Activated gamma-delta T cell treated with anti-CD3 and anti-CD28 coated beads, Interleukin-2, amount 50 U/mL, for 16 hours (primary cell): ENCODE measurements at places on chromosomes 5 and 9.

DNA sequence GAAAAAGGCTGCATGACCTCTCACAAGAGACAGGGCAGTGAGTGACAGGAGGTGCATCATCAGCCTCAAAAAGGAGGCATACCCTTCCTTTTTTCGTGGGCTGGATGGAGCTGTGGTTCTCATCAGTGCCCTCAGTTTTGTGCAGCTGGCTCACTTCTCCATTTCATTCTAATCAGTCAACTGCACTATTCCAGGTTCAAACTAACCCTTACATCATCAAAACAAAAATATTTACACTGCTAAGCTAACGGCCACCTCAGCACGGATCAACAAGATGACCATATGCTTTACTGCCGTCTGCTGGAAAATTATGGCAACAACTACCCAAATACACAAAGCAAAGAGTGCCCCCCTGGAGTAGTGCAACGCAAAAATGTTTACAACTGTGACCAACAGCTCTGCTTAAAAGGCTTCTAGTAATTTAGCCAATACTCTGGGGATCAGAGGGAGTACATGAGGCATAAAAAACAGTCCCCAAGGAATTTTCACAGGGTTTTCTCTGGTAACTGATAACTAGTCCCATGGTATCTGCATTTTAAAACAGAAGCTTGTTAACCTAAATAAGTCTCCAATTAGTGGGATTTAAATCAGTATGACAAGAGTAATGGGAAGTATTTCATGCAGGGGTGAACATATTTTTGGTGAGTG lies 10.8 kb downstream of the KCNV2 start:
- DNase-seq: no peak

DNA sequence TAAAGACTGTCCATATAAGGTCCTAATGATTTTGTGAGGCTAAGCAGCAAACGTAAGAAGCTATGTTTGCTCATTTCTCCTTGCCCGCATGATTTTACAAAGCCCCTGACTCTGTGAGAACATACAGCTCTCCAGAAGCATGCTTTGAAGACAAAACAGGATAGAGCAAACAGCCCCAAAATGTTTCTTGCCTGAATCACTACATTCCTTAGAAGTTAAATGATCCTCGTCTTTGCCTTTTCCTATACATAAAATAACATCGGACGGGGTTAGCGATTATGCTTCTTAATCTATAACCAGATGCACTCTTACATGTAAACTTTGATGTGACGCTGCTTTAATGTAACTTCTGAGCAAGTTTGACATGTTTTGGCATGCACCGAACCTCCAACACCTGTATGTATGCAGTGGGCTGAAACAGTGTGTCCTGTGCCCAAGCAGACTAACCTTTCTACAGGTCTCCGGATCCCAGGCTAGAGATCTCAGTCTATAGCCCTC lies 353.7 kb downstream of the CETN3 start:
- DNase-seq: no peak

DNA sequence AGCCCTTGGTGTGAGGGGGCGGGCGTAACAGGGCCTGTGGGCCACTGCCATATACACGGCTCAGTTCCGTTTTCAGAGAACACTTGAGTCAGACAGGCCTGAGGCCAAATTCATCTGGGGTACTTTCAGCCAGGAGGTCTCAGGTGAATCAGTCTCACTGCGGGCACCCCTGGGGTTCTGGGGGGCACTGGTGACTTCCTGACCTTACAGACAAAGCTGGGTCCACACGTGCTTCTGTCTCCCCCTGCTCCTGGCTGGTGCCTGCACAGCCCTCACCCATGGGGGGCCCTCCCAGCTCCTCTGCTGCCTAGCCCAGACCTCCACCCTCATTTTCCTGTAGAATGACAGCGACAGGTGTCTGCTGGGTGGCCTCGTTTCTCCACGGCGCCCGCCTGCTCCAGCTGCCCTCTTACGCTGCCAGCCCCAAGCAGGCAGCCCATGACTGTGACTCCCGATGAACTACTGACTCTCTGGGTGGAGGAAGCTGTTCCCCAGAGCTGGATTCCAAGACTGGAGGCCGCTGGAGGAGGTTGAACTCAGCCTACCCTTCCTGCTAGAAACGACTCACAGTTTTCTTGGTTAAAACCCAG lies 374.1 kb upstream of the IRX4 start:
- no peak for DNase-seq

DNA sequence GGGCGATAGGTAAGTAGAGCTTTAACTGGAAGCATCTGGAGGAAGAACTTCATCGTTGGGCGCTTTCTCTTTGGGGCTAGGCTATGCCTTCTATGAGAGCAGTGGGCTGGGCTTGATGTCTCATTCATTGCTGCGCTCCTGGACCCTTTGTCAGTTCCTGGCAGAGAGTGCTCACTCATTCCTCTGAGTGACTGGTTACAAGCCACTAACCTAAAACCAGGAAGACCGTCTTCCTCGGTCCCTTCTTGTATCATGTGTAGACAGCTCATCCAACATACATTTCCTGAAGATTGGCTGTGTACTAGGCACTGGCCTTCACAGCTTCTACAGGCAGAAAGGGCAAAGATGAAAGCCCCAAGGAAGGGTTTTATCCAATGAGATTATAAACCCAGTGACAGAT lies 6.4 kb downstream of the SWI5 start:
- no peak for DNase-seq

GRCh38 chr5:170743876-170744212 lies 39.7 kb upstream of the GABRP start:
- no peak for DNase-seq

GRCh38 chr5:55636683-55637082 lies 75.4 kb downstream of the SLC38A9 start:
- no peak for DNase-seq

DNA sequence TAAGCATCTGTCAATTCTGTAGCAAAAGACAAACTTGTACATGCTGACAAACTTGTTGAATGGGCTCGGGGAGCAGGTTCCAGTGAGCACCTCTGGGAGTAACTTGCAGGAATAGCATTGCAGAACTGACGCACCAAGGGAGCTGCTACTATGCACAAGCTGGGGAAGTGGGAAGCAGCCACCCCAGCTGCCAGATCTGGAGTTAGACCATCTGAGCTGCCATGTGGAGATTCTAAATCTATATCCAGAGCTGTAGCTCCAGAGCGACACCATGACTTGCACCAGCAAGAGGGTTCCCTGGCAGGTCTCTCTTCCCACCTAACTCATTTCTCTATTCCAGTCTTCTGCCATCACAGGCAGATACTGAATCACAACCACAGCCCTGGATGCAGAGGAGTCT lies 346.0 kb upstream of the PANK3 start:
- no peak for DNase-seq

GRCh38 chr5:116032991-116033390 lies 719 bp downstream of the ARL14EPL start:
- no peak for DNase-seq

DNA sequence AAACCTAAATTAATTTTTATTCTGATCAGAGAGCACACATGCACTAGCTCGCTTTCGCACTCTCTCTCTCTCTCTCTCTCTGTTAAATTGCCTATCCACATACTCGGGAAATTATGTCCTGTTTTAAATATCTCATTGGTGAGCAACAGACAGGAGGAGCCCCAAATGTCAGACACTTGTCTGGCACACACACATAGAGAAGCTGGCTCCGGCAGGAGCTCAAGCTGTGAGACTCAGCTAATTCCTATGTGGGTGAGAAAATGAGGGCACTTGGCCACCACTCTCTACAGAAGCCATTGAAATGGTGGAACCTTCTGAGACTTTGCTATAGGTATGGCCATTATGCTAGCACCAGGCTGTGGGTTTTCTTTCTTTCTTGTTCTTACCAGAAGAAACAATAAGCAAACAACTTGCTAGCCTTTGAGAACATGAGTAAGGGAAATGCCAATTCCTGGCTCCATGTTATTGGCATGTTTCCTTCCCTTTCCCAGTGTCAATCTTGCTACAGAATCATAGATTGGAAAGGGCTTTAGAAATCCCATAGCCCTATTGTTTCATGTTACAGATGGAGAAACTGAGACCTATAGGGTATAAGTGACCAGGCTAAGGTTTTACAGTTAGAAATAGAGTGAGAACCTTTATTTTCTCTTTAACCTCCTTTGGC lies 9.0 kb downstream of the RFX3 start:
- no peak for DNase-seq

GRCh38 chr5:52886206-52886605 lies 98.5 kb downstream of the ITGA1 start:
- no peak for DNase-seq

- no peak for DNase-seq
Observed at GRCh38 chr5:13566871-13567339, 377.6 kb downstream of the DNAH5 start.

GRCh38 chr9:26510137-26510536 lies 382.5 kb downstream of the CAAP1 start:
- no peak for DNase-seq

DNA sequence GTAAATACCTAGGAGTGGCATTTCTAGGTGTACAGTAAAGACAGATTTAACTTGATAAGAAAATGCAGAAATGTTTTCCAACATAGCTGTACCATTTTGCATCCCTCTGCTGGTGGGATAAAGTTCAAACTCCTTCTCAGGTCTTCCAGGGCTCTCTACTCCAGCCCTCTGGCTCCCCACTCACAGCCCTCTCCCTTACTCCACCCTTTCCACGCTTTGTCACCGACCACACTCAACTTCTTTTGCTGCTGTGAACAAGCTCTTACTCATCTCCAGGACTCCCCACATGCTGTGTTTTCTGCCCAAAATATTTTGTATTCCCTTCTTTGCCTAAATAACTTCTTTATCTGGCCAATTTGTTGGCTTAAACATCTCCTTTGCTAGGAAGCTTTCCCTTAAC lies 90.6 kb upstream of the OSMR start:
- DNase-seq: no peak

DNA sequence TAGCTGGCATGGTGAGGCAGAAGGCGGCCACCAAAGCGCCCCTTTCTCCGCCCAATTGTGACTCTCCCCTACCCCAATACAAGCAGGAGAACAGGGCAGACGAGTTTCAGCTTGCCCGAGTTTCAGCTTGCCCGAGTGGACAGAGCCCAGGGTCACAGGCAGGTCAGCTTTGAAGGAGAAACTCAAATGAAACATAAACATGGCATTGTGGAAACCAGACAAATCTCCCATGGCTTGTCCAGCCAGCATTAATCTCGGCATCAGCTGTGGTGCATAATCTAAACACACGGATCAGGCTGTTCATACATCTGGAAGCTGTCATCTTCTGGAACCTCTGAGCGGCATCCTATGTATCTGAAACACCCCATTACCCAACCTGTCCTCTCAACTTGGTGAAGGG lies 16.9 kb downstream of the PTCH1 start:
- no peak for DNase-seq

- no peak for DNase-seq
Observed at GRCh38 chr5:54745599-54745998, 228.0 kb downstream of the SNX18 start.

DNA sequence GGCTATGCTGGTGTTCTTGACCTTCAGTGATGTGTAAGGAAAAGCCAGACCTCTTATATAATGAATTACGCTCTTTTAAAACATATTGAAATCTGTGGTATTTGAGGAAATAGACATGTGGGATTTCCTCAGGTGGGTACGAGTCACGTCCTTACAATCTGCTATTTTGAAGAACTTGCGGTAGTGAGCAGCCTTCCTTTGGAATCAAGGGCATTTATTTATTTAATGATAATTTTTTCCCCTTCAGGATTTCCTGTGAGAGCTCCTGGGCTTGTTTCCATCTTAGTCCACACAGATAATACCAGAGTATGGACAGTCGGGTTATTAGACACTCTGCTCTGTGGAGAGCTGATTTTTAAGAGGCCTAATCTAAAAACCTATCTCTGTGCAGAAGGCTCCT lies 167.9 kb downstream of the ARHGEF28 start:
- DNase-seq: no peak

DNA sequence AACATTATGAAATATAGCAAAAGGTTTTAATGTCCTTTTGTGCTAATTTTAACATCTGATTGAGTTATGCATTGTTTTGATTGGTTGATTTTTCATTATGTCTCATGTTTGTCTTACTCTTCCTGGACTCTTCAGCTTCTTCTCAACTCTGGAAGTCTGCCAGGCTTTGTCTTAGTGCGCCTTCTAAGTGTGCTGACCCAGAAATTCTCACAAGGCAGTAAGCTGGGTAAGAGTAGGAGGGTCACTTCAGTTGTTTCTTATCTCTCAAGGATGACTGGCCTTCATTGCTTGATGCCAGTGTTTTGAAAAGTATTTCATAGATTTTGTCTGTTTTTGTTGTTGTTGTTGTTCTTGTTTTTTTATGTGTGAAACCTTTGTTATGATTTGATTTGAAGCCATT lies 59.2 kb downstream of the RIC1 start:
- no peak for DNase-seq

DNA sequence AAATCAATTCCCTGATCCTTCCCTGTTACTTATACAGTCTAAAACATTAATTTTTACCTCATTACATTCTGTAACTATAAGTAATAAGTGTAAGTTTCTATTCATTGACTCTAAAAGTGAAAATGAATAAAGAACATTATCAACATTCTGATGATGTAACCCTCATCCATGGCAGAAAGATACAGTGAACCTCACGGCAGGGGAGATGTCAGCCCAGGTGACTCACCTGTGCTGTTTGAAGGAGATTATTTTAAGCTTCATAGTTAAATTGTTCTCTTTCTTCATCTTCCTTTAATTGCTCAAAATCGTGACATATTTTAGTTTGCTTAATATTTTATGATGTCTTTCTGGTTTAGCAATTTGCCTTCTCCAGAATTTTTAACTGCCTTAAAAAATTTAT lies 268.1 kb downstream of the FSTL4 start:
- DNase-seq: no peak

GRCh38 chr9:110890416-110890815 lies 147.9 kb downstream of the LPAR1 start:
- DNase-seq: no peak

DNA sequence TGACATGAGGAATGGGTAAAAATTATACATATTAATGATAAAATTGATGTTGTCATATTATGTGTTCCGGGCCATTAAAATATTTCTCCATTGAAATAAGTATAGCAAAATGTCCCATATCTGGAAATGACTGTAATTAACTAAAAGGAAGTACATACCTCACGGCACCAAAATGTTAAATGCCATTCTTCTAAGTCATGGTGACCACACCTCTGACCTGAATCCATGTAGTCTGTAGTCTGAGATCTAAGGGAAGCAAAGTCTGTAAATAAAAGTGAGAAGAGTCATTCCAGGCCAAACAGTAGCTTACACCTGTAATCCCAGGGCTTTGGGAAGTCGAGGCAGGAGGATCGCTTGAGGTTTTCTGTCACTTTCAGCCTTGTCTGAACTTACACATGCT lies 8.7 kb upstream of the GDA start:
- DNase-seq: no peak

DNA sequence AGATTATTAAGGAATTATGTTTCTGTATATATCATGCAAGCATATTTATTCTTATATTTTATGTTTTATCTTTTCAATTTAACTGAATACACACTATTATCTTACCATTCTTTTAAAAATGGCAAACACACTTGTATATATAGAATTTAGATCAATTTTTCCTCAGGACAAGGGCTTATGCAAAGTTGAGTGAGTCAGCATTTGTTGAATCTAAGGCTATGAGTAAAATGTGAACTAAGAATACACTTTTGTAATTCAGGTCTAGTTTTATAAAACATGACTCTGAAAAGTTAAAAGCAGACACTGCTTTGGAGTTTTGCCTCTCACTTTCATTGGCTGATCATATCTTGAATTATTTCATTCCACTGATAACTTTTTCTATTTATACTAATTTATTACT lies 127.8 kb downstream of the FOCAD start:
- DNase-seq: no peak
